ENCODE measurements at places on chromosomes 6 and 20.
A peak's percentile ranks its signal among the peaks of the same experiment; 100 is the strongest.

DNA sequence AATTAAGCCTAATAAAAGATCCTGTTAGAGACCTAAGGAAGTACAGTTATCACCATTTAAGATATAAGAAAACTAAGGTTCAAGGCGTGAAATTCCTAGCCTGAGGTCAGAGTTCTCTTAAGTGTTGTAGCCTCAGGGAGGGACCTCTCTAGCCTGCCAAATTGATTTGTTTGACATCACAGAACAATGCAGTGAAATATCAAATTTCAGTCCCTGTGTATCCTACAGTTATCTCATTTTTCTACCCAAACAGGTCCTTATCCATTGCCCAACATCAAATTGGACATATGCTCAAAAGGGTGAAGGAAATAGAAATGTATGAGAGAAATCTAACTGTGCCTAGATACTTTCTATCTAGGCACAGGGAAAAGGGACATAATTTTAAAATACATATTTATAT is 63.0 kb downstream of the NCOA7 start:
- no peak for DNase-seq

DNA sequence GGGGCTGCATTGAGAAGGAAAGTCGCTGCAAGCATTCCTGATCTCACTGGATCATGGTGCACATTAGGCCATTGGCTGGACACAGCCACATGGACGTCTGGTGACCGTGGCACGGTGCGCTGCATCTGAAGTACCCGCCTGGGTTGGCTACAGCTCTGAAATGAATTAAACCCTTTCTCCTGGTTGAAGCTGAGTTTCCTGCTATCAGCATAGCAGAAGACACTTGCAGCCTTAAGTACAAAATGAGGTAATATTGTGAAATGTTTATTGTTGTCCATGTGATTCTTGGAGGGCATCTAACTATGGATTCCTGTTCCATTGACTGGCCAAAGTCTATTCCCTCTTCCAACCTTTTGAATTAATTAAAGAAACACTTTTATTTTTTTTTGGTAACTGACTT is 89.8 kb upstream of the ADTRP start:
- DNase-seq = no peak

- DNase-seq = no peak
Measured at GRCh38 chr20:33983371-33983770, 10.3 kb upstream of the RALY start.

DNA sequence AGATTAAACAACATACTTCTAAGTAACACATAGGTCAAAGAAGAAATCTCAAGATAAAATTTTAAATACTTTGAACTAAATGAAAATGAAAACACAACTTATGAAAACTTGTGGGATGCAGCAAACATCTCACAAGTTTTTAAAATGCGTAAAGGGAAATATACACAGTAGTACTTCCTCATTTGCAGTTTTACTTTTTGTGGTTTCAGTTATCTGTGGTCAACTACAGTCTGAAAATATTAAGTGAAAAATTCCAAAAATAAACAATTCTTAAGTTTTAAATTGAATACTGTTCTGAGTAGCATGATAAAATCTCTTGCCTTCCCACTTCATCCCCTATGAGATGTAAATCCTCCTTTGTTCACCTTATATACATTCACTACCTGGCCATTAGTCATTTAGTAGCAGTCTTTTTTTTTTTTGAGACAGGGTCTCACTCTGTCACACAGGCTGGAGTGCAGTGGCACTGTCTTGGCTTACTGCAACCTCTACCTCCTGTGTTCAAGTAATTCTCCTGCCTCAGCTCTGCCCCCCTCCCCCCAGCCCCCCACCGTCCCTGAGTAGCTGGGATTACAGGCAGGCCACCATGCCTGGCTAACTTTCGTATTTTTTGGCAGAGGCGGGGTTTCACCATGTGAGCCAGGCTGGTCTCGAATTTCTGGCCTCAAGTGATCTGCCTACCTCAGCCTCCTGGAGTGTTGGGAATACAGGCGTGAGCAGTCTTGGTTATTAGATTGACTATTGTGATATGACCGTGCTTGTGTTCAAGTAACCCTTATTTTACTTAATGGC is 154.6 kb upstream of the AHI1 start:
- DNase-seq = no peak

DNA sequence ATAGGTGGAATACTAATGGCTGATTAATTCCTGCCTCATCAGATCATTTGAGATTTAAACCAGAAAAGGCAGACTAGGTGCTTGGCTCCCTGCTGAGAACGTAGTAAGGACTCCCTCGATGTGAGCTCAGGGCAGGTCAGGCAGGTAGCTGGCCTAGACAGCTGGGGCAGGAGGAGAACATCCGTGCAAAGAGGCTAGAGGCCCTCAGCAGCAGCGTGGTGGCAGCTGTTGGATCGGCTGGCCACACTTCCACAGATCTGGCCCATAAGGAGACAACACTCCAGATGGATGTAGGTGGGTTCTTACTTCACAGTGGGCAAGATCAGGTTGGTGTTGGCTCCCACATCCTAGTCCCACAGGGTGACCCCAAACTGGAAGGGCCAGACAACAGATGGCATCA is 38.5 kb downstream of the EYA2 start:
- no peak for DNase-seq

- DNase-seq = no peak
Measured at GRCh38 chr6:75234126-75234865, 9.3 kb downstream of the COX7A2 start.

GRCh38 chr20:19497064-19497463 is 261.0 kb upstream of the RIN2 start:
- no peak for DNase-seq

GRCh38 chr6:77180326-77180725 is 283.0 kb downstream of the HTR1B start:
- DNase-seq = no peak

DNA sequence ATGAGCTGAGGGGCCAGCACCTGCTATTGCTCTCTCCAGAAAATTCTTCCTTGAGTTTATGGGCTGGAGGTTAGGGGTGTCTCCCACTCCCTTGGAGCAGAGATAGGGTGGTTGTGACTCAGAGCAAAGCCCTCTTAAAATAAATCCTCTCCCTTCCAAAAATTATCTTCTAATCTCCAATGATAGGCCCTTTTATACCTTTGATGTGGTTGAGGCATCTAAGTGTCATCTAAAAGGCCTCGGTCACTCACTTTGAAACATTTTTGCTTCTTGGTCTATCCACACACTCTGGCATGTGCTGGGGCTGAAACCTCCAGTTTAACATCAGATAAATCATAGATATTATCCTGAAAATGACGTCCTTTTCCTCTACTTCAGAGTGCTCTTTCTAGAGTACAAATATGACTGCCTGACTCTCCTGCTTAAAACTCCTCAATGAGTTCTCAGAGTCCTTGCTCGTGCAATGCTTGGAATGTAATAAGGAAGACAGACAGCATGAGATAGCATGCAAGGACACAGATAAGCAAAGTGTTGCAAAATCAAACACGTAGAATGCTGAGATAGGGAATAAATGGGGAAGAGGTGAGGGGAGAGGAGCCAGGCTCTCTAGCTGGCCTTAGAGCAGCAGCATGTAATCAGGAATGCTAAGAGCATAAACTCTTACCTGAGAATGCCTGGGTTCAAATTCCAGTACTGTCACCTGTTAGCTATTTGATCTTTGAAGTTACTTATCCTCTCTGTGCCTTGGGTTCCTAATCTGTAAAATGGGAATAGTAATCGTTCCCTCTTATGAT is 374.1 kb upstream of the CITED2 start:
- no peak for DNase-seq

GRCh38 chr6:52000064-52000463 is 87.3 kb downstream of the PKHD1 start:
- no peak for DNase-seq

DNA sequence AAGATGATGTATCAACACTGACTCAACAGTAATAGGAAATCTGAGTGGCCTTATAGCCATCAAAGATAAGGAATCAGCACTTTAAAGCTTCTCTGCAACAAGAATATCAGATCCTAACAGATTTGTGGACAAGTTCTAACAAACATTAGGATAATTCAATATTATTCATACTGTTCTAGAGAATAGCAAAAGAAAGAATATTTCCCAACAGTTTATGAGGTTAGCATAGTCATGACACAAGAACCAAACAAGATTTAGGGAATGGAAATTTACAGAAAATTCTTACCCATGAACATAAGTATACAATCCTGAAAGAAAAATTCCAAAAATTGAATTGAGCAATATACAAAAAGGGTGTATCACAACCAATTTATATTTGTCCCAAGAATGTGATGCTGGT is 64.3 kb upstream of the BTBD3 start:
- no peak for DNase-seq

DNA sequence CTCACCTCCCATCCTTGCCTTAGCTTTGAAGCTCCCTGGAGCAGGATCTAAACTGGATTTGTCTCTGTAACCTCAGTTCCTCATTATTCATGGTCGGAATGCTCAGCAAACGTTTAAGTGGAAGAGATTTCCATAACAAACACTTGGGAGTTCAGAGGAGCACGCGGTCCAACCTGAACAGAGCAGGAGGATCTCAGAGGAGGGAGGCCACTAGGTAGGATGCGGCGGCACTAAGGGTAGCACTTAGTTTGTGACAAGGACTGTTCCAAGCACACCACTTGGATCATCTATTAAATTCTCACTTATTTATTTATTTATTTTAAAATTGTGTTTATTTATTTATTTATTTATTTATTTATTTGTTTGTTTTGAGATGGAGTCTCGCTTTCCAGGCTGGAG is 13.3 kb upstream of the CCN5 start:
- no peak for DNase-seq

- DNase-seq = no peak
Measured at GRCh38 chr20:20207872-20208271, 155.5 kb downstream of the CFAP61 start.

- no peak for DNase-seq
Measured at GRCh38 chr6:151630387-151630786, 136.6 kb downstream of the CCDC170 start.

DNA sequence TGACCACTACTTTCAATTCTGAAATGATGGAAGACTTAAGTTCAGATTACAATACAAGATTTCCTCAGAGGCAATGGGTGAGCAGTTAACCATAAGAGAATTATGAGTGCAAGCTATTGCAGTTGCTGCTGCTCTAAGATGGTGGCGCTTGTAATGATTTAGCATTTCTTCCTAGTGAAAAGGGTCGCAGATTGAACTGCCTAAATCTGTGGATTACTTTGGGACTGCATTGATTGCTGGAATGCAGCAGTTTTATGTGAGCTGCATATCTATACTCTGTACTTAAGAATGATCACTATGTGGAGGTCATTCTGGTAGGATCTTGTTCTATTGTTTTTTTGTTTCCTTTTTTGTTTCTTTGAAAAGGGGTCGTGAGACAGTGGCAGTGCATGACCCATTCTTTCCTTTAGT is 5.3 kb downstream of the SCAF8 start:
- no peak for DNase-seq

DNA sequence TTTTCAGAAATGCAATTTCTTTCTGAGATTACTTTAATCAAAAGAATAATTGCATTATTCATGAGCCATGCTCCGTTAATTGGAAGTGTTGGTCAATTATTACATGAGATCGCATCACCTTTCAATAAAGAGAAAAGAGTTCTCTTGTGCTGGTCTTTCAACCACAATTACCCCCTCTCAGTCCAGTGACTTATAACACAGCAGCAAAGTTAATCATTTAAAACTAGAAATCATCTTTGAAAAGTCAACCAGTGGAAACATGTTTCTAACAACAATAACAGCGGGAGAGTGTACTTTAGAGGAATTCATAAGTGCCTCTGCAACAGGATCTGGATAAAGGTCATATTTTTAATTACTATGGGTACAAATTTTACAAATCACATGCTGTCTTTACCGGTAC is 384.4 kb upstream of the AGPAT4 start:
- DNase-seq = no peak

GRCh38 chr20:2217857-2218539 is 77.8 kb upstream of the TGM3 start:
- DNase-seq = no peak

DNA sequence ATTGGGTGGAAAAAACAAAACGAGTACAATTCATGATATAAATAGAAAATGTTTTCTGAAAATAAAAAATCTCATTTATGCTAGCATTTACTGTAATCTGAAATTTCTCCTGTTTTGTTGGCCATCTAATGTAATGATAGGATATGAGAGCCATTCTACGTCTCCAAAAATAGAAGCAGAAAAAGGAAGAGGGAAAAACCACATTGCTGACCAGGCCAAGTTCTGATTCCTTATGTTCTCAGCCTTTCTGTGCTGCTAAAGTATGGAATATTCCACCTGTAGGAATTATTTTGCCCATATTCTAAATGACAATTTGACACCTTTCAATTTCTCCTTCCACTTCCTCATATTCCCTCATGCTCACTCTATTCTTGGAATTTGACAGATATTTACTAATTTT is 110.2 kb downstream of the TBXT start:
- DNase-seq = no peak

DNA sequence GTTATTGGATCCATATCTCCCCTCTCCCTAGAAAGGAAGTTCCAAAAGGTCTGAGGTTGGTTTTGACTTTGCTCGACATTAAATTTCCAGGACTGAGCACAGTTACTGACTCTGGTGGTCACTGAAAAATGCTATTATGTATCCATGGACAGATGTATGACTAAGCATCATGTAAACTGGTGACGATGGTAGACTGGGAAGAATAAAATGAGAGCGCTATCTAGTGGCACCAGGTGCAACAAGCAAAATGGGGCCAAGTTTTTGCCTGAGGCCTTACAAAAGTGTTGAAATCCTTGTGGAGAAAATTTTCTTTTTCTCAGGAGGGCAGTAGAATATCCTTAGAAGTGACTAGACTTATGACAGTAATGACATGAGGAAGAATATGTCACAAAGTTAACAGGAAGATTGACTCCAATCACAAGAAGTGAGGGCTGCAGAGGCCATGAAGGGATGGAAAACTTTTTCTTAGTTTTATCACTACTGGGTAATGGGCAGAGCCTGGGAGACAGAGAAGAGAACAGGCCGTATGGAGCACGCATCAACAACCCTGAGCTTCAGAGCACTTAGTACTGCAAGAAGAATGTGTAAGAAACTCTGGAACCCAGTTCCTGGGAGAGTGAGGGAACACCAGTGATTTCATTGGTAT is 88.9 kb upstream of the ELOVL5 start:
- peak; percentile 54 for DNase-seq

- no peak for DNase-seq
Measured at GRCh38 chr20:56566621-56567020, 33.6 kb downstream of the FAM209B start.

DNA sequence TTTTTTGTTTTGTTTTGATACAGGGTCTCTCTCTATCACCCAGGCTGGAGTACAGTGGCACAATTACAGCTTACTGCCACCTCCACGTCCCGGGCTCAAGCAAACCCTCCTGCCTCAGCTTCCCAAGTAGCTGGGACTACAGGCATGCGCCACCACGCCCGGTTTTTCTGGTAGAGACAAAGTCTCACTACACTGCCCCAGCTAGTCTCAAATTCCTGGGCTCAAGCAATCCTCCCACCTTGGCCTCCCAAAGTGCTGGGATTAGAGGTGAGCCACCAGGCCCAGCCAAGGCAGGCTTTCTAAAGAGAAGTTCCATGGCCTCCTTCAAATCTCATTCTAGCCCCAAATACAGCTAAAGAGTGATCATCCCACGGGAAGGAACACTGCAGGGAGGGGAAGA is 5.2 kb downstream of the MCCD1 start:
- no peak for DNase-seq

Data from hematopoietic multipotent progenitor cell treated with erythropoietin and hydrocortisone succinate and interleukin-3 and kit ligand, for 17 days (in vitro differentiated cells).